Neural progenitor cell (in vitro differentiated cells): ENCODE measurements at places on chromosomes 6 and 20. TPM values are rescaled to one million over a fixed set of nuclear protein-coding genes. Genes with fewer than 3 reads are reported as not detected.

DNA sequence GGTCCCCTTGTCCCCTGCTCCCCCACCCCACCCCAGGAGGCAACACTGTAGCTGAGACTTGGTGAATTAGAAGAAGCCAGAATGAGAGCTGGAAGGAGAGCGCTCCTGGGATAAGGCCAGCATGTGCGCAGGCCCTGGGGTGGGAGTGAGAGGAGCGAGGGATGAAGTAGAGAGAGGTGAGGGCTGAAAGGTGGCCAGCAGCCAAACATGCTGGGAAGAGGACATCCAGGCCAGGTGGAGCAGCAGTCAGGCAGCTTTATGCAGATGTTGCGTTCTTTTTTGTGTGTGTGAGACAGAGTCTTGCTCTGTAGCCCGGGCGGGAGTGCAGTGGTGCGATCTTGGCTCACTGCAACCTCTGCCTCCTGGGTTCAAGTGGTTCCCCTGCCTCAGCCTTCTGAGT, 2.2 kb upstream of the BPIFB1 start:
- DNase-seq: no peak

GRCh38 chr6:88813045-88813444, 150.4 kb downstream of the RNGTT start:
- no peak for DNase-seq

- DNase-seq: no peak
Measured at GRCh38 chr6:116390581-116390980, 19.8 kb downstream of the DSE start.

GRCh38 chr6:143333081-143333480, 117.4 kb downstream of the ADAT2 start:
- no peak for DNase-seq

DNA sequence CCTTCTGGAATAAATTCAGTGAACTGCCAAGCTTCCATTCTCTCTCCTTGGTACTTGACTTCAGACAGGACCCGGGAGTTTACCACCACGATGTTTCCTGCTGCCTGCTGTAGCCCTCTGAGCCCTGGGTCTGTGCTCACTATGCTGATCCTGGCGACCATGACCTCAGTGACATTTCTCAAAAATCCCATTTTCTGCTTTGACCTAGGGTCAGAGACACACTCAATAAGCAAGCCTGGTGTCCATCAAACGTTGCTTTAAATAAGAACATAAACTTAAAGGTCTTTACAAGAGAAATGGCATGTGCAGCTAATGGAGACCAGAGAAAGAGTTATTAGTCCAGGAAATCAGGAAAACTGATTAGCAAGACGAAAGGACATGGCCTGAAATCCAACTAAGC, 509.7 kb upstream of the SULF2 start:
- no peak for DNase-seq

DNA sequence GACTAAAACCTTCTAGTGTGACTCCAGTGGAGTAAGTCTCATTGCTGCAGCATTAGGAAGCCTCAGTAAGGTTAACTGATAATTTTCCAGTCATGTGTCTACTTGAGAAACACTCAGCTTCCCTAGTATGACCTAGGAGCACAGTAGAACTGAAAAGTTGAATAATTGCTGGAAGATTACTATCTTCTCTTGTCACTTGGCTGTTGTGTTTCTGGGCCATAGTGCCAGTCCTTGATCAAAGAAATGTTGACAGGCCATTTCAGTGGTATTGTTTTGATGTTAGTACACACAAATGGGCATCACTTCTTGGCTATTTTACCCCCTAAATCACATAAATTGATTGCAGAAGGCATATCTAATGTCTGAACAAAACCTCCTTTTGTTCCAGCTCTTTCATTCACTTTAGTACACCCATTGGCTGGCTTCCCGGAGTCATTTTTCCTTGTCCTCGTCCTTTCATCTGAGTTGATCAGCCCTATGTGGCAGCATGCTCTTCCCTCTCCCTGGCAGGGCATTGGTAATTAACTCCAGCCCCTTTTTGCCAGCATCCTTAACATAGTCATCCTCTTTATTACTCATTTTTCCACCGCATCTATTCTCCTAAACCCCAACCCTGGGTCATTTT, 6.0 kb downstream of the ENPP3 start:
- no peak for DNase-seq

Gene FAM83C
- total RNA-seq: not detected in 2 replicates

DNA sequence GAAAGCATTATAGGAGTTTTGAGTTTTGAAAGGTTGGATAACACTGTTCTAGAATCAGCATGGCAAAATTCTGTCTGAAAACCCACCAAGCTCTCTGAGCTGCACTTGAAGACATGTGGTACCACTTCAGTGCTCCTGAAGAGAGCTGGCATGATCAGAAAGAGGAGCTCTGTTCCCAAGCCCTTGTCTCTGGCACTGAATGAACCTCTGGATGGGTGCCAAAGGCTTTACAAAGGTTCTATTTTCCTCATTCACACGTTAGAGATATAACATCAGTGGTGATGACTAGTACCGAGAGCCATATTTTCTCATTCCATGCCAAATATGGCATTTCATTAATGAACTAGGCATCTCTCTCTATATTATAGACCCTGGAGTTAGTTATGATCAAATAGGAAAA, 301.8 kb upstream of the ID4 start:
- no peak for DNase-seq

Gene SYCP2
- 0.06 and 0.88 TPM in 2 replicates for total RNA-seq

DNA sequence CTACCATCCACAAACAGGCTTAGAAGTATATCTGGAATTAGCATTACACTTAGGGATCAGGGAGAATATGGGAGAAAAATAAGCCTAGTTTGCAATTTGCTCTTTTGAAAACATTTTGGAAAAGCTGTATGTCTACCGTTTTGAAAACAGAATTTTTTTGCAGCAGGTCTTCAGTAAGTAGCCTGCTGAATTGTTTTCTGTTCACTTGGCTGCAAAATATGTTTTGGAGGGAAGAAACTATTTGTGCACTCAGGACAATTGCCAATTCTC, 39.6 kb downstream of the ILRUN start:
- no peak for DNase-seq

GRCh38 chr20:22673467-22673866, 89.1 kb upstream of the FOXA2 start:
- DNase-seq: no peak

GRCh38 chr20:10093087-10093591, 58.4 kb downstream of the ANKEF1 start:
- DNase-seq: no peak

Gene WFDC5
- not detected in 2 replicates for total RNA-seq

GRCh38 chr6:17725083-17725482, 18.4 kb upstream of the NUP153 start:
- no peak for DNase-seq

DNA sequence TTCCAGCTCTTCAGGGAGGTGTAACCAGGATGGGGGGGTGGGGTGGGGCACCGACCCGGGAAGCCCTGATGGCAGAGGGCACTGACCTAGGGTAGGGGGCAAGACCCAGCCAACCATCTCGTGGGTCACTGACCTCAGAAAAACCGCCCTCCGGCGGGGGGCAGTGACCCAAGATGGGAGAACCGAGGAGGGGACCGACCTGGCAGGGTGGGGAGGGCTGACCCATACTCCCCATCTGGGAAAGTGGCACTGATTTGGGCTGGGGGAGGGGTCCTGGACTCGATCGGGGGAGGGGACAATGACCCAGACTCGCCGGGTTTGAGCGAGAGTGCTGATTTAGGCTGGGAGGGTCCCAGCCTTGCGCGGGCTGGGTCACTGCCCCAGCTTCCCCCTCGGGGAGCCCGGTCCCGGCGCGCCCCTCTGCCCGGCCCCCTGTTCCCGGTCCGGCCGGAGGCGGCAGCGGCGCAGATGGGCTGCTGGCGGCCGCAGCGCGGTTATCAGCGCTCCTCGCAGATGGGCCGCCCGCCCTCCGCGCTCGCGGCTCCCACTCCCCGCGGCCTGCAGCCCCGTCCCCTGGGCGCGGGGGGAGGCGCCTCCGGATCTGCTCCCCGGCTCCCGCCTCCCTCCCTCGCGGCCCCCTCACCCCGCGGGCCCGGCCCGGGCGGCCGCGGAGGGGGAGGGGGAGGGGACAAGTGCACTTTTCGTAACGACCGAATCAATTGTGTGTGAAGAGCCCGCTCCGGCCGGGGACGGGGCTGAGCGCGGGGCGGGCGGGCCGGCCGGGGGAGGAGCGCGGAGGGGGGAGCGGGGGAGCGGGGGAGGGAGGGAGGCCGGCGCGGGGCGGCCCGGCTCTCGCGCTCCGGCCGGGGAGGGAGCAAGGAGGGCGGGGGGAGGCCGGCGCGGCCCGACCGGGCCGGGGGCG, 2.2 kb downstream of the NOL4L start:
- DNase-seq: peak; percentile 85

DNA sequence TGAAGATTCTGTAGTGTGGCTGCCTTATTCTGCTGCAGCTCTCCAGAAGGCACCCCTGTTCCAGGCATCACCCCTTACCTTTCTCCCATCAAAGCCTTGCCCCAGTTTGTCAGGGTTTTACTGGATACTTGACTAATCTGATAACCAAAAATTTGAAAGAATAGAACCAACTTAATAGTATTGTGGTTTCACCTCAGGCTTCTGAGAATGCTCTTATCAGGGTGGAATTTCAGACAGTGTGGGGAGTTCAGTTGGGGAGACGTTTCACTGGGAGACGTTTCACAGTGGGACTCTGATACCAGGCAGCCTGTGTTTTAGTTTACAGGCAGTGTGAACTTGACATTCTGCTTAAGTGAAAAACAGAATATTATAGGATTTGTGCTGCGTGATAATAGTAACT, 50.5 kb downstream of the SCAND1 start:
- DNase-seq: no peak

Gene PPIL6
- total RNA-seq: 4.8 and 7.9 TPM in 2 replicates

Gene ADGRF5
- not detected in 2 replicates for total RNA-seq
